ENCODE measurements at places on chromosomes 13 and 19. TPM values are rescaled to one million over a fixed set of nuclear protein-coding genes. Genes with fewer than 3 reads are reported as not detected.

Gene GAS6
- total RNA-seq = 88.6 TPM

Gene MISP3
- total RNA-seq = 1.7 TPM

Gene ZNF799
- total RNA-seq = 3.3 TPM

Gene BRD4
- total RNA-seq = 96.3 TPM

DNA sequence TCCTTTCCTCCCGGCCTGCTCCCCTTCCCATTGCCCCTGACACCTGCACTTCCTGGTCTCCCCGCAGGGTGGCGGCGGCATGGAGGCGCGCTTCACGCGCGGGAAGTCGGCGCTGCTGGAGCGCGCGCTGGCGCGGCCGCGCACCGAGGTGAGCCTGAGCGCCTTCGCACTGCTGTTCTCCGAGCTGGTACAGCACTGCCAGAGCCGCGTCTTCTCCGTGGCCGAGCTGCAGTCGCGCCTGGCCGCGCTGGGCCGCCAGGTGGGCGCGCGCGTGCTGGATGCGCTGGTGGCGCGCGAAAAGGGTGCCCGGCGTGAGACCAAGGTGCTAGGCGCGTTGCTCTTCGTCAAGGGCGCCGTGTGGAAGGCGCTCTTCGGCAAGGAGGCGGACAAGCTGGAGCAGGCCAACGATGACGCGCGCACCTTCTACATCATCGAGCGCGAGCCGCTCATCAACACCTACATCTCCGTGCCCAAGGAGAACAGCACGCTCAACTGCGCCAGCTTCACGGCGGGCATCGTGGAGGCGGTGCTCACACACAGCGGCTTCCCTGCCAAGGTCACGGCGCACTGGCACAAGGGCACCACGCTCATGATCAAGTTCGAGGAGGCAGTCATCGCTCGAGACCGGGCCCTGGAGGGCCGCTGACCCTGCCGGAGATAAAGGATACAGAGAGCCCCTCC lies 1.7 kb downstream of the TRAPPC5 start:
- DNase-seq = no peak
